ENCODE measurements at places on chromosomes 2 and 18. TPM values are rescaled to one million over a fixed set of nuclear protein-coding genes. Genes with fewer than 3 reads are reported as not detected.

DNA sequence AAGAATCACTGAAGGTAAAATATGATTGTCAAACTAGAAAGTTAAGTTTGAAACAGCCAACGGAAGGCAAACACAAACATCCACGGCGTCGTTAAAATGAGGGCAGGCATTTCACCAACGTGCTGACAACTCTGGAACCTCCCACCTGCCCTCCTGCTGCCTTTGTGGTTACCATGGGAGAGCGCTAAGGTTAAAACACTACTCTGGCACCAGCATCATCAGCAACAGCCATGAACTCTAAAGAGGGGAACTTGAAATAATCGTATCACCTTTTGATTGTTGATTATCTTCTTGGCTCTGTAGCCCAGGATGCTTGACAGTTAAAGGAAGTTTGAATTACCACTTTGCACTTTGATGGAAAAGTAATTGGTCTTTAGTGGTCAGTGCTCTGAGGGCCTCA lies 34.7 kb downstream of the CYB5A start:
- no peak for DNase-seq

DNA sequence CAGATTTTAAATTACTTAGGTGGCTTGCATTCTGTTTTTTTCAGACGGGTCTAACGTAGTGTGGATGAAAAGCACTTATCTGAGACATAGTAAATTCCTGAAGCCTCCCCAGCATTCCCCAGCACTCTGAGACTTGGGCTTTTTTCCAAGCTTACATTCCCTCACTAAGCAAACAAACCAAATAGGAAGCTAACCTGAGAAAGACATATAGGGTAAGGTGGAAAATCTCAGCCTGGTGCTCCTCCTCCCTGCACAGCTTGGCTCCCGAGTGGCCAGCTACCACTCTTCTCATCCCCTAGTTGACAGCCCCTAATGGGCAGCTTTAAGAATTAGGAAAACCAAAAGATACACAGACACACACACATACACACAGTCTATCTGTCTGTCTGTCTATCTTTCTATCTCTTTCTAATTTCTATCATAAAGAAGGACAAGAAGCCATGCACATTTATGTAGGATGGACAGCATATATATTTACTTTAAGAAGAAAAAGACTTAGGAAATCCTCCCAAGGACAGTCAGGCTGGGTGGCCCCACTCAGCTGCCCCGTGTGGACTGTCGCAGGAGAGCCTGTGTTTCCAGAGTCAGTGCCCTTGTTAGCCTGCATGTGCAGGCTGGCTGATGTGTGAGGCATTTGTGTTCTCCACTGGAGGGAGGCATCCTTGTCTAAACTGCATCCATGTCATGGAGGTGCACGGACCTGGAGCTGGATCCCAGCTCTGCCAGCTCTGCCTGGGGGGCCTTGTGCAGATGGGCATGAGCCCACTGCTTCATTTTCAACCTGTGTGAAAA lies 8.2 kb downstream of the CNNM3 start:
- DNase-seq, result no peak

DNA sequence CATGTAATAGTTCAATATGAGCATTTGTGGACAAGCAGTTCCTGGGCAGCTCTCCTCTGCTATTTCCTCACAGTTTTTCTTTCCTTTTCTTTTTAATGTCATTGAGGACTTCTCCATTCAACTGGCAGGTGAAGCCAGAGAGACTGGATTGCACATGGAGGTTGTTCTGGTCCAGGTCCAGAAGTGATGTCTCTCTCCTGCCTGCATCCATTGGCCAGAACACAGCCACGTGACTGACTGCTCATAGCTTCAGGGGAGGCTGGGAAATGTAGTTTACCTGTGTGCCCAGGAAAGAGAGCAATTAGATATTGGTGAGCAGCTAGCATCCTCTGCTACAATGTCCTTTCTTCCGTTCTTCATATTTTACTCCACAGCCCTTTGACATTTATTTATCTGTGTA lies 20.2 kb upstream of the ADAM23 start:
- no peak for DNase-seq

- no peak for DNase-seq
Observed at GRCh38 chr2:235945608-235946140, 222.5 kb downstream of the GBX2 start.

DNA sequence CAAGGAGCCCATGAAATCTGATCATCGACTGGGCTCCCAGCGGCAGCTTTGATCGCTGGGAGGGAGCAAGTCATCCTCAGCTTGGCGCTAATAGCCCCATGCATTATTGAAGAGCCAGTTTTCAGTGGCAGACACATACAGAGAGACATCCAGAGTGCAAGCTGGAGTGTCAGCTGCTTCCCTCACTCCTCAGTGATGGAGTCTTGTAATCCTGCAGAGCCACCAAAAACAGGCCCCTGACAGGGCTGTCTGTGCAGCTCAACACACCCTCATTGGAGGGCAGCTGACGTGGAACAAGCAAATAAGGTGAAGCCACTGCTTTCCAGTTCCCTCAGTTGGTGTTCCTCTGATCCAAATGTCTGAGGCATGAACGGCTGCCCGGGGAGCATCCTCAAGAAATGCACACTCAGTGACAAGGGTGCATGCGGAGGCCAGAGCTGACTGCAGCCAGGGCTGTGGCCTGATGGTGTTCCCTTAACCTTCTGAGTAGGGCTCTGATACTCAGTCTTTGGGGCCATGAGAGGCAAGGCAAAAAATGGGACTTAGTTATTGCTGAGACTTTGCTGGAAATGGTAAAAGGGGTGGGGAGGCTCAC lies 97.4 kb downstream of the RHOB start:
- no peak for DNase-seq

DNA sequence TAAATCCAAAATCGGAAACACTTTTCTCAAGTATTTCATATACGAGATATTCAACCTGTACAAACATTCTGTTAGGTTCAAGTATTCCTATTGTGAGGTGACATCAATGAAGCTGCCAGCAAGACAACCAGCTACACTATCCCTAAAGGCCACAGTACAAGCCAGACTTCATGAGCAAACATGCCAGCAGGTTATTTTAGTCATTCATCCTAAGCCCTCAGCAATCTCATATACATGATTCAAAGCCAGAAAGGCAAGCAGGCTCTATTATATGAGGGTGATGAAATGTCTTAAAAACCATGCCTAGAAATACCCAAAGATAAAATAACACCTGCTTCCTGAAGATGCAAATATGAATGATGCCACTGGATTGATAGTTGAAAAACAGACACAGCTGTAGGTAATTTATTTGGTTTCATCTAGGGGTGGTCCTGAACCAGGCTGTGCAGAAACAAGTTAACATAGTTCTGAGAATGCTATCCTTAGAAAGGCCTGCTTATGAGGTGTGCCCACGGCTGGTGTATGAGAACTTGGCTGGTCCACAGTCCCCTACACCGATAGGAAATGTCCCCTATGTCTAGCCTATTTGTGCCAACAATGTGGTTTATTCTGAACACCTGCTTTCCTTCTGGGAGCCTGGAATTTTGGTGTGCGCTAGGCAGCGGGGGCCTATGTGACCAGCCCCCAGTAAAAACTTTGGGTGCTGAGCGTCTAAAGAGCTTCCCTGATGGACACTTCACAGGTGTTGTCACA lies 48.2 kb upstream of the KIDINS220 start:
- no peak for DNase-seq

GRCh38 chr2:63093502-63093901 lies 42.9 kb downstream of the OTX1 start:
- DNase-seq, result no peak

- no peak for DNase-seq
Observed at GRCh38 chr2:21067125-21067524, 23.3 kb upstream of the APOB start.

DNA sequence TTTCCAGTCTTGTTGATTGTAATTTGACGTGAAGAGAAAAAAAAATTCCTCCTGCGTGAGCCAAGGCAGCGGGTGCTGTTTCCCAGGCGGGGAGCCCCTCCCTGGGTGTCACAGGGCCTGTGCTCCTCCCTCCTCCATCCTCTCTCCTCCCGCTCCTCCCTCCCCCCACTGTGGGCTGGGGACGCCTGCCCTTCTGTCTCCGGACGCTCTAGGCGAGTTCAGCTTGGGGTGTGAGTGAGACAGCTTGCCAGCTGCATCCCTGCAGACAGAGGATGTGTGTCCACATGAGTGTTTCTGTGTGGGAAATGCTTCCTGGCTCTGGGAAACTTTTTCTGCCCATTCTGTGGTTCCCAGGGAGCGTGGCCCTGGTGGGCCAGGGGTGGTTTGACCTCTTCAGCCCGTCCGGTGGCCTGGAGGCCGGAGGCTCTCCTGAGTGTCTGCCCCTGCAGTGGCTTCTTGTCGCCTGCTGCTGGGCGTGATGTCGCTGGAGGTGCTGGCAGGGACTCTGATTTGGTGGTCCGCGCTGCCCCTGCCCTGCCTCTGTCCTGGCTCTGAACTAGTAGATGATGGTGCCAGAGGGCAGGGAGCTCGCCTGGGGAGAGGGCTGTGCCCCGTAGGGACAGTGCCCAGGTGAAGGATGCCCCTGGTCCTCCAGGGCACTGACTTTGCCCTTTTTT lies 96.4 kb downstream of the USP40 start:
- no peak for DNase-seq

DNA sequence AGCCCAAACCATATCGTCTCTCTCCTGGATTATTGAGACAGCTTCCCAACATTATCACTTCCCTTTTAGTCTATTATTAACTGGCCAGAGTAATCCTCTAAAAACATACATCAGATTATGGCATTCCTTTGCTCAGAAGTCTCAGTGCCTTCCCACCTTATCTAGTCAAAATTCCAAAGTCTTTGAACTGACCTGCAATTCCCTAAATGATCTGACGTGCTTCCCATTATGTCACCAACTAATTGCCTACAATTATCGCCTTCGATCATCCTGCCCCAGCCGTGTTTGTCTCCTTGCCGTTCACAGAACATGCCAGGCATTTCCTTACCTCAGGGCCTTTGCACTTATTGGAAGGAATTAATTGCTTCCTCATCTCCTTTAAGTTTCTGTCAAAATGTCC lies 332.4 kb downstream of the IRS1 start:
- no peak for DNase-seq

- DNase-seq, result peak; percentile 14
Observed at GRCh38 chr2:50529600-50530218, 502.2 kb downstream of the NRXN1 start.

GRCh38 chr2:54593249-54593648 lies 130.2 kb upstream of the EML6 start:
- no peak for DNase-seq

- no peak for DNase-seq
Observed at GRCh38 chr2:144430722-144431391, 89.1 kb downstream of the ZEB2 start.

DNA sequence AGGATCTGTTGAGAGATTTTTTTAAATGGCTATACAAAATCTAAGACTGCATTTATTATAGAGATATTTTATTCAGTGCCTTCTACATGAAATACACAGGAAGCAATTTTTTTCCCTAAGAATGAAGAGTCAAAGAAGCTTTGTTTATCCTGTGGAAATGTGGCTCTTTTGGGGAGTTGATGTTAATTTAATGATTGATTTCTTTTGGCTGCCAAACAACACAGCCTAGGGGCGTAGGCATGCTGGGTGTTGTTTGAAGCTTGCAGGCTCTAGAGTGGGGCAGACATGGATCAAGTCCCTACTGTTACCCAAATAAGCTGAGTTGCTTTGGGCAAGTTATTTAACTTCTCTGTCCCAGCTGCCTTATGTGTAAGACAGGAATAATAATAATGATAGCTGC lies 21.1 kb upstream of the PLEK start:
- DNase-seq, result no peak

GRCh38 chr2:229230256-229230655 lies 40.8 kb downstream of the PID1 start:
- DNase-seq, result no peak

DNA sequence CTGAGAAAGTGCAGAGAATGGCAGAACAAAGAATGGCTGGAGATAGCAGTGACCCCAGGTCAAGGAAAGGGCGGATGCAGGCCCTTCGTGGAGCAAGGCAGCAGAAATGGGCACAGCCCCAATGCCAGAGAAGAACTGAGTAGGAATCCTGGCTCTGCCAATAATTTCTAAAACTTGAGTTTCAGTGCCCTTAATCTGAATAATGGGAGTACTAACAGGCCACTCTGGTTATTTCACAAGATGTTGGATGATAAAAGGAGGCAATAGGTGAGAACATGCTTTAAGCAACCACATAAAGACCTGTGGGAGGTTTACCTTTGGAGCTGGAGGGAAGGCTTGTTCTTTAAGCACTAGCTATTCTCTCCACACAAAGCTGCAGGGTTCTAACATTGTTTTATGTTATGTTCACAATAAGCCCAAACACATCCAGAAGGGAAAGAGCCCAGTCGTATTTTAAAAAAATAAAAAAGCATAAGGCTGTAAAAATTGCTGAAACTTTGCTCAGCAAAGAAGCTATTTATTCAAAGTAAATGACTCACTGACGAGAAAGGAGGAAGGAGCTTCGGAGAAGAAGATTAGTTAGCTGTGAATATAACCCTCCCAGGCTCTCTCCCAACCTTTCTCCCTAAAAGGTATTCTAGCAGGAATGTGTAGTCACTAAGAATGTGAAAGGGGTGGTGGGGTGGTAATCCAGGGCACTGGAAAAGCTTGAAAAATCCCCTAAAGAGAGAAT lies 470.2 kb downstream of the TXNL1 start:
- DNase-seq, result no peak

- DNase-seq, result no peak
Observed at GRCh38 chr2:23568626-23569190, 183.7 kb downstream of the KLHL29 start.

- no peak for DNase-seq
Observed at GRCh38 chr2:42297322-42297936, 63.6 kb downstream of the COX7A2L start.

DNA sequence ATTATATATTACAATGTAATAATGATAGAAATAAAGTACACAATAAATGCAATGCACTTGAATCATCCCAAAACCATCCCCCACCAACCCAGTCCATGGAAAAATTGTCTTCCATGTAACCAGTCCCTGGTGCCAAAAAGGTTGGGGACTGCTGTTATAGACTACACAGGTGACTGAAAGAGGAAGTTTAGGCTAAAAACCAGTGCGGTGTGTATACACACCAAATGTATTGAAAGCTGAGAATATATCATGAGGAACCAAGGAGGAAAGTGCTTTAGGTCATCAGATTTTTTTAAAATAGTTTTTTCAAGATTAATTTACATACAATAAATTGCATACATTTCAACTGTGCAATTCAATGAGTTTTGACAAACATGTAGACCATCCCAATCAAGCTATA lies 20.5 kb upstream of the C1D start:
- DNase-seq, result no peak

- no peak for DNase-seq
Observed at GRCh38 chr2:25335971-25336370, 5.8 kb downstream of the DNMT3A start.

The RND3 gene
- total RNA-seq, result 101 TPM

The GAL3ST2 gene
- total RNA-seq, result not detected

The VIL1 gene
- not detected for total RNA-seq

The DSC3 gene
- 2.0 TPM for total RNA-seq

The MAP3K19 gene
- total RNA-seq, result not detected

The TMEM87B gene
- total RNA-seq, result 23.6 TPM

The CAPN14 gene
- total RNA-seq, result 0.15 TPM

The SCRN3 gene
- total RNA-seq, result 16.6 TPM

The IL36B gene
- not detected for total RNA-seq

The CKAP2L gene
- total RNA-seq, result 2.5 TPM

The KLHL30 gene
- total RNA-seq, result not detected

The UGT1A4 gene
- 0.12 TPM for total RNA-seq

The LAMA3 gene
- total RNA-seq, result 4.9 TPM

The NXPH2 gene
- not detected for total RNA-seq

The HOXD8 gene
- total RNA-seq, result 14.2 TPM

The KCNG3 gene
- 0.06 TPM for total RNA-seq

The SNTG2 gene
- 1.5 TPM for total RNA-seq

The SULT1C4 gene
- total RNA-seq, result 20.2 TPM

The KCNK3 gene
- total RNA-seq, result 0.53 TPM
